ENCODE measurements at places on chromosomes 5 and 9.

DNA sequence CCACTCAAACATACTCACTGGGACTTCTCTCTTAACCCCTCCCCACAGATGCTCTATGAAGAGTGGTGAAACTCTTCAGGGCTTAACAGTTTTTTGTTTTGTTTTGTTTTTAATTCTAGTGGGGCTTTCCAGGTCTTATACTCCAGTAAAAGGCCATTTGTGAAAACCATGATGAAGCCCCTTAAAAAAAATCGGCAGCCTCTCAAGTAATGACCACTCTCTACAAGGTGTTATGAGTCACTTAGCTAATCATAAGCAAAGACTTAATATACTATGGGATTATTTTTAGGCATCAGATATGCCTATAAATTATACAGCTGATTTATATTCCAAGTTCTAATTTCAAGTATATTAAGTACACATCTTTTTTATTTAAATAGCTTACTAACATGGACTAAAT is 607.9 kb downstream of the RAB3C start:
- no peak for DNase-seq

- DNase-seq: no peak
Observed at GRCh38 chr9:37949576-37949975, 45.6 kb upstream of the SLC25A51 start.

DNA sequence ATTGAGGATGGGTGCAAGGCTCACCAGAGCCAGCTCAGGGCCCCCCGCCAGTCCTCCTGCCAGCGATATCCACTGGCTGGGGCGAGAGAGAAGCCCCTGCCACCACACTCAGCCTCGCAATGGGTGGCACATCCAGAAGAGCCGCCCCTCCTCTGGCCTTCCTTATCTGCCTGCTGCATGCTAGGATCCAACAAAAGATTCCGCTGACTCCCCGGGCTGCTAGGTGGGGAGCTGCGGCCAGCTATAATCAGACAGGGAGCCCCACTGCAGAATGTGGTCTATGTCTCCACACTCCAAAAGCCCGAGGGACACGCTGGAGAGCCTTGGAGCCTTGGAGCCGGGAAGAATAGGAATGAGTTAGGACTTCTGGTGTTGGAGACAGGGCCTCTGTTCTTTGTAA is 32.8 kb downstream of the COL23A1 start:
- DNase-seq: no peak

- DNase-seq: no peak
Observed at GRCh38 chr5:177085985-177086653, 596 bp upstream of the FGFR4 start.

DNA sequence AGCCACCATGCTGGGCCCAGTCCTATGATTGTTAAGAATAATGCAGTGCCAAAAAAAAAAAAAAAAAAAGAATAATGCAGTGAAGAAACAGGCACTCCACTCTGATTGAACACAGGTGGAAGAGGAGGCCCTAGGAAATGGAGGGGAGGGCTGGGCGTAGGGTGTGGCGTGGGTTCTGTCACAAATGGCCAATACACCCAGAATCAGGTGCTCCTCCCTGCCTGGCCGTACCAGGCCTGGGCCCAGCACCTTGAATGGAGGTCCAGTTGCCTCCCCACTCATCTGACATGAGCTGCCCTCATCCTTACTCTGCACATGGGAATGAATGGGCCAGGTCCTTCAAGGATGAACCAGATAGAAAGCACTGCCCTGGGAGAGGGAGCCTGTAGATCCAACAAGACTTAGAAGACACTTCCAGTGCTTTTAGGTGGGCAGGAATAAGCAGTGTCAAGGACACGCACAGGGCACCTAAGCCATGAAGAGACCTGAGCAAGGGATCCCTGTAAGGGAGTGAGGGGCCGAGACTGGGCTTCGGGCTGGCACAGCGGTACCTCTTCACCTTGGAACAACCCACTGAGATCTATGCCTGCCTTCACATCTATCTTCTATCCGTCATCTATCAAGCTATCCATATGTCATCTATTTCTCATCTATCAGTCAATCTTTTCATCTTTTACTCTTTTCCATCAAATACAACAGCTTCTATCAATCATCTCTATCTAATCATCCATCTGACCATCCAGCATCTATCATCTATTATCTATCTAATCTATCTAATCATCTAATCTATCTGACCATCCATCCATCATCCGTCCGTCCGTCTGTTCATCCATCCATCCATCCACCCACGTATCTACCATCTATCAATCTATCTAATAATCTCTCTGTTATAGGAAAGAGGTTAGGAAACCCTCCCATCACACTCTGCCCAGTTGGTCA is 15.9 kb downstream of the NINJ1 start:
- DNase-seq: peak; percentile 18

DNA sequence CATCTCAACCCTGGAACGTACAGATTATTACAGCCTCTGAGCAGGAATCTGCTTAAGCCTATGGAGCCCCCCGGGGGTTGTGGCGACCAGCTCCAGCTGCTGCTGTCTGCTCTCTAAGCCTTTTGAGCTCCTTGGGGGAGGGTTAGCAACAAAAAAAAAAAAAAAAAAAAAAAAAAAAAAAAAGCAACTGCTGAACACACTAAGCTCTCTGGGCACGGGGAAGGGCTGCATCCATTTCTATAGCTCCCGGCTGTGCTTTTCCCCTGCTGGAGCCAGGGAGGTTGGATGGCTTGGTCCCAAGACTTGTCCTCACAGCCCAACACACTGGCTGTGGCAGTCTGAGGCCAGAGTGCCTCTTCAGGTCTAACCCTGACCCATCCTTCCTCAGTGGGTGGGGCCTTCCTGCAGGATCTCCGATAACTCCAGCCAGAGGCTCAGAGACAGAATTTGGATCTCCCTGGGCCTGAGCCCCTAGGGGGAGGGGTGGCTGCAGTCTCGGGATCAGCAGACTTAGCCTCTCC is 82.1 kb downstream of the FBN2 start:
- DNase-seq: no peak

GRCh38 chr9:91905991-91906469 is 44.0 kb downstream of the ROR2 start:
- DNase-seq: no peak

- DNase-seq: no peak
Observed at GRCh38 chr5:127001621-127002296, 28.6 kb downstream of the MARCHF3 start.

DNA sequence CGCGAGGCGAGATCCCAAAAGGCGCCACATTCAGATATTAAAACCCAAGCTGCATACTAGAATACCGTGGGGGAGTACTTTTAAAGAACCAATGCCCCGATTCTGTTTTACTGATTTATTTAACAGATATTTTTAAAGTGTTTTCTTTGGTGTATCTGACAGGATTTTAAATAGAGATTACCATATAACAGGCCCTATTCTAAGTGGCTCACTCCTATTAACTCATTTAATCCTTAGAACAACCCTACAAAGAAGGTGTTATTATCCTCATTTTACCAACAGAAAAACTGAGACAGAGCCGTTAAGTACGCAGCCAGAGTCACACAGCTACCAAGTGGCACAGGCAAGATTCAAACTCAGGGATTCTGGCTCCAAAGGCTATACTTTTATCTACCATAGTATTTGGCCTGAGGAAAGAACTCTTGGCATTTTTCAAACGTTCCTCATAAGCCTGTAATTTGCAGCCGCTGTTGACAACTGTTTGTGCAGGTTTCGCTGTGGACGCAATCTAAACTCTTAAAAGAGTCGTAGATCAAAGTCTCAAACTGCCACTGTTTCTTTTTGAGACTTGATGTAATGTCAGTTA is 550 bp upstream of the TMEM245 start:
- DNase-seq: no peak

DNA sequence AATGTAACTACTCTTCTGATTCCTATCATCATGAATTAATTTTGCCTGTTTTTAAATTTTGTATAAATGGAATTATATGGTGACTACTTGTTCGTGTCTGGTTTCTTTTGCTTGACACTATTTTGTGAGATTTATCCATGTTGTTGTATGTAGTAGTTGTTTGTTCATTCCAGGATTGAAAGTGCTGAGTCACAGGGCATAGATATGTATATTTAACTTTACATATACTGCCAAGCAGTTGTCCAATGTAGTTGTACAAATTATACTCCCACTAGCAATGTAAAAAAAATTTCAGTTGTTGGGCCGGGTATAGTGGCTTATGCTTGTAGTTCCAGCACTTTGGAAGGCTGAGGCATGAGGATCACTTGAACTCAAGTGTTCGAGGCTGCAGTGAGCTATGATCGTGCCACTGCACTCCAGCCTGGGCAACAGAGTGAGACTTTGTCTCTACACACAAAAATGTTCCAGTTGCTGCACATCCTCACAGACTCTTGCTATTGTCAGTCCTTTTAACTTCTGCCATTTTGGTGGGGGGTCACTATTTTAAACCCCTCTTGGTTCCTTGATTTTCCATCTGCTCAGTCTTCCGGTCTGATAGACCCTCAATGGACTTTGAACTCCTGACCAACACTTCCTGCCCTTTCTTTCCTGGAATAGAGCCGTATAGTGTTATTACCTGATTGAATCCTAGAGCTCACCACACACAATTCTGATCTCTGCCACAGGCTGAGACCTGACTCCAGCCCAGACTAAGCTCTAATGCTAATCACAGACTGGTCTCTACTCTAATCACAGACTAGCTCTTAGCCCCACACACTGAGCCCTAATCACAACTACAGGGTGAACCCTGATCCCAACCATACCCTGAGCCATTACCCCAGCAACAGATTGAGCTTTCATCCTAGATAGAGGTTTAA is 69.3 kb upstream of the MELK start:
- DNase-seq: no peak

GRCh38 chr5:145178641-145179523 is 656.3 kb downstream of the PRELID2 start:
- DNase-seq: no peak

DNA sequence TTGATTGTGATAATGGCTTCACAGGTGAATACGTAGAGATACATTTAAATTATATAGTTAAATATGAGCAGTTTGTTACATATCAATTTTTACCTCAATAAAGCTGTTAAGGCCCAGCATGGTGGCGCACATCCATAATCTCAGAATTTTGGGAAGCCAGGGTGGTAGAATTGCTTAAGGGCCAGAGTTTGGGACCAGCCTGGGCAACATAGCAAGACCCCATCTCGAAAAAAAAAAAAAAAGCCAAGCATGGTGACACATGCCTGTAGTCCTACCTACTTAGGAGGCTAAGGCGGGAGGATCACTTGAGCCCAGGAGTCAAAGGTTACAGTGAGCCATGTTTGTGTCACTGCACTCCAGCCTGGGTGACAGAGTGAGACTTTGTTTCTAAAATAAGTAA is 138.7 kb upstream of the TMEM161B start:
- no peak for DNase-seq

GRCh38 chr9:92425474-92425873 is 1.2 kb upstream of the OMD start:
- DNase-seq: no peak

GRCh38 chr5:134451225-134451935 is 39.7 kb upstream of the CDKN2AIPNL start:
- DNase-seq: no peak

GRCh38 chr5:65620021-65620420 is 4.1 kb downstream of the TRIM23 start:
- no peak for DNase-seq

- DNase-seq: no peak
Observed at GRCh38 chr5:146248561-146248960, 45.2 kb downstream of the RBM27 start.

- peak; percentile 50 for DNase-seq
Observed at GRCh38 chr5:151156507-151157420, 815 bp downstream of the ANXA6 start.

DNA sequence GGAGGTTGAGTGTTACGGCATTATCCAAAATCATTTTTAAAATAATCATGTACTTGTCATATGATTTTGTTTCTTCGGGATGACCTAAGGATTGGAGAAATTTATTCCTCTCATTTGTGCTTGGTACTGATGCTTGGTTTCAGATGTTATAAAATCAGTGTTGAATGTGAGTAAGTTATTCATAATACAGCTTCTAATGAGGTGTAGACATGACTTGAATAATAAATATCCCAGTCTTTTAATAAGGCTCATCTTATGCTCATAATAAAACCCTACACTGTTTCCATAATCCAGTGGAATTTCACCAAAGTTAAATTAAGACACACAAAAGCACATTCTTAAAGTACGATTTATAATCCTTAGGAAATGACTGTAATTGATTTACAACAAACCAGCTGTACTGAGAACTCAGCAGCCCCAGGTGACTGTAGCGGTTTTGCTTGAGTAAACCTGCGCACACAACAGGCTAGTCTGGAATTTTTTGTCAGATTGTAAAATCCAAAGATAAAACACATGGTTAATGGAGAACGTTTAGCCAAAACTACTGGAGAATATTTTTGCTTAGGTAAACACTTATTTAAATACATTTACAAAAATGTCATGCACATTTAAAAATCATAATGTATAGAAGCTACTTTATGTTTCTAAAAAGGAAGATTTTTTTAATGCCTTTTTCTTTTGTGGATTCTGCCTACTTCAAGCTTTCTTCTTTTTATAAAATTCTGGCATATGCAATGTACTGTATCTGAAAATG is 609.8 kb upstream of the GRAMD2B start:
- DNase-seq: no peak

- DNase-seq: no peak
Observed at GRCh38 chr5:135310328-135310989, 88.6 kb downstream of the MACROH2A1 start.

GRCh38 chr5:159133041-159133741 is 33.5 kb upstream of the EBF1 start:
- DNase-seq: no peak

GRCh38 chr5:36876299-36876964 is at the start of gene NIPBL:
NIPBL (plus strand) TSS chr5:36876769; CDS start chr5:36953697, 76,928 bp downstream.
- DNase-seq: peak; percentile 93

DNA sequence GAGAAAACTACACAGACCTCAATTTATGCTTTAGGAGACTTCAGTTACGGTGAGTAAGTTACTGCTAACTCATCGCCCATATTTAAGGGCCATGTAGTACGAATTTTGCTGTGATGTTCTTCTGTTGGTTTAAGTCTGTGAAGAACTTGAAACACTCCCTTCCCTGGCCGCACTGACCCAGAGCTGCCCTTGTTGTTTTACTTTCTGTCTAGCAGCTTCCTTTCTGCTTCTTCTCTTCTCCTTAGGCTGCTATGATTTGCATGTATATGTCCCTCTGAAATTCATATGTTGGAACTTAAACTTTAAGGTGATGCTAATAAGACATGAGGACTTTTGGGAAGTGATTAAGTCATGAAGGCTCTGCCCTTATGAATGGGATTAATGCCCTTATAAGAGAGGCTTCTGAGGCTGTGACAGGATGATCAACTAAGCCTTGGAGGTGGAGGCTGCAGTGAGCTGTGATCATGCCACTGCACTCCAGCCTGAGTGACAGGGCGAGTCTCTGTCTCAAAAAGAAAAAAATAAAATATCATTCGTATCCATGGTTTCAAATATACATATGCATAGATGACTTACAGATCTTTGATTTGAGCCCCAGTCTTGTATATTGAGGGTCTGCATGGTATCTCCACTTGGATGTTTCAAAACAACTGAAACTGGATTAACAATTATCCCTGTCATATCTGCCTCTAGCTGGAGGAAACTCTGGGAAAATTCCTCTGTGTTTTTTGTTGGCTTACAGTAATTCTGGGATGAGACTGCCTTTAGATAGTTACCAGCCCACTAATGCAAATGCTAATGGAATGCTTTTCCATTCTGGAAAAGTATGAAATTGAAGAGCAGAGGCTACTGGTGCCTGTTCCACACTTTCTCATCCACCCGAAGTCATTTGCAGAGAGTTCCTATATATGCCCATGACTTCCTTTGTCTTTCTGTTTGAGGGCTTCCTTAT is 263.4 kb upstream of the ACTBL2 start:
- DNase-seq: no peak

GRCh38 chr9:7105095-7105494 is 347.3 kb downstream of the KDM4C start:
- DNase-seq: no peak

GRCh38 chr9:38208206-38208901 is 139.3 kb upstream of the SHB start:
- DNase-seq: no peak

- DNase-seq: no peak
Observed at GRCh38 chr5:154473581-154474283, 4.3 kb downstream of the HAND1 start.

All from Right ventricle myocardium superior (tissue), 1 donor.